Suppressor macrophage treated with lipopolysaccharide for 1 hour (primary cell): ENCODE measurements at places on chromosomes 5 and 9.

GRCh38 chr5:73735032-73735734 lies 109.2 kb downstream of the ARHGEF28 start:
- no peak for DNase-seq

GRCh38 chr5:157271740-157272271 lies 5.9 kb downstream of the CYFIP2 start:
- DNase-seq: no peak

DNA sequence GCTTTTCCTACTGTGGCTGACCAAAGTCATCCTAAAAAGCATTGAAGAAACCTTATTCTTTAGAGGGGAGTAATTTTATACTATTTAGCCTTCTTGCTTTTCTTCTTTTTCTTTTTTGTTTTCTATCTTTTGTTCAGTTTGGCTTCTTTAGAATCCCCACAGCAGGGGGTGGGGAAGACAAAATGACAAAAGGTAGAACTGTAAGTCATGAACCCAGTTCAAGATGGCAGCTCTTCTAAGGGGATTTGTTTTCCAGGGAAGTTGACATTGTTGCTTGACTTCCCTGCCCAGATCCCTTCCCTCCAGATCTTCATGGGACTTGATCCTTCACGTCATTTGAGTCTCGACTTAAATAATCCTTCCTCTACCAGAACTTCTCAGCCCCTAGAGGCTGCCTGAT lies 692.4 kb upstream of the DMAC1 start:
- DNase-seq: no peak

DNA sequence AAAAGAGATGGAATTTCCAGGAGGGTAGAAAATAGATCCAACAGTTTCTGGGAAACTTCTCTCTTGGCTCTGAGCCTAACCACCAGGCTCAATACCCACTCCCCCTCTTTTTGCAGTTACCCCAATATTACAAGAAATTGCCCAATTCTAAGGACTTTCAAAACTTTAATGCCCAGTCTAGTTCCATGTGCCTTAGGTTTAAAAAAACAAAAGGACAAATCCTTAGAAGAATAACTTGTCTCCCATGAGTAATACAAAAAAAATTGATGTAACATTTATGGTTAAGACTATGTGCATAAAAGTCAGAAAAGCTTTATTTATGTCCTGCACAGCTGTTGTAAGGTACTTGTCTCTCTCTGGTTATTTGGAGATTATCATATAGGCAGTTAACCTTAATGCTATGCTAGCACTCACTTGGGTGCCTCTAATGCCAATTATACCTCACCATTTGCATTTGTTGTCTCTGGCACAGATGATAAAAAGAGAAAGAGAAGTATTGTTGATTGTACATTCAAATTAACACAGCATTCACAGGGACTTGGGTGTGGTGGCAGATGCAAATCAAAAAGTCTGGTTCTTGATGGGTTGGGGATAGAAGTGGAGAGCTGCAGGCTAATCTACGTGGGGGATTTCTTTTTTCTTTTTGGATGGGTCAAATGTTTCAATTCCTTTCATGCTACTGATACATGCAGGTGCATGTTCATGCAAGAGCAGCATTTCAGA lies 159.4 kb downstream of the PIK3R1 start:
- DNase-seq: peak; percentile 30

GRCh38 chr9:3956899-3957298 lies 343.0 kb downstream of the GLIS3 start:
- DNase-seq: no peak

GRCh38 chr5:6632324-6632887 lies 438 bp downstream of the NSUN2 start:
- peak; percentile 49 for DNase-seq

DNA sequence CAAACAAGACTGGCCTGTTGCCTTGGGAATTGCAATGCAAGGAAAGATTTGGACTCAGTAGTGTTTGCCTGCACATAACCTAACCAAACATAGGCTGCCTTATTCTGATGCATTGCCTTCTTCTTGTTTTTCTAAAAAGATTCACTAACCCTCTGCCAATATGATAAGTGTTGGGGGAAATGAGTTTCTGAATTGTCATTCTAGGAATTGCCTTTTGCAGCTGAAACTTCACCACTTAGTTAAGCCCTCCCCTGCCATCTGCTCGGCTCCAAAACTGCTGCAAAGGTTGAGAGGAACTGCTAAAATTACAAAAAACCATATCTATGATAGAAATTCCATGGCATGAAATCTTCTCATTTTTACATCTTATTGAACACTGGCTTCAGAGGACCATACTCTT lies 41.6 kb upstream of the SPATA31D4 start:
- DNase-seq: no peak

GRCh38 chr9:84239343-84239742 lies 101.2 kb downstream of the SLC28A3 start:
- DNase-seq: no peak

DNA sequence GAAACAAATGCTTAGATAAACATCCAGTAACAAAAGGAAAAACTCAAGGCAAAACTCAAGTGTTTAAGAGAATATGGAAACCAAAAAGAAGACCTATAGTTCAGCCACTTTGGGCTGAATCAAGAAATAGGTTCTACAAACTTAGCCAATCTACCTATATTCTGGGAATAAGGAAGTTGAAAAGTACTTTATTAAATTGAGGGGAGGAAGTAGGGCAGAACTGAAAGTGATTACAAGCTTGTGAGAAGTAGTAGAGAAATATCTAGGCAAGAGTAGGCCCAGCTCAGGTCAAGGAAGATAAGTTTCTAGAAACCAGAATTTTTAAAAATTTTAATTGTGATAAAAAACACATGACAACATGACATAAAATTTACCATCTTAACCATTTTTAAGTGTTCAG lies 384.8 kb upstream of the PCSK5 start:
- peak; percentile 33 for DNase-seq

GRCh38 chr9:97961361-97961760 lies 21.8 kb upstream of the ANP32B start:
- DNase-seq: no peak

- DNase-seq: no peak
Observed at GRCh38 chr5:65506961-65507360, 25.2 kb upstream of the ADAMTS6 start.

DNA sequence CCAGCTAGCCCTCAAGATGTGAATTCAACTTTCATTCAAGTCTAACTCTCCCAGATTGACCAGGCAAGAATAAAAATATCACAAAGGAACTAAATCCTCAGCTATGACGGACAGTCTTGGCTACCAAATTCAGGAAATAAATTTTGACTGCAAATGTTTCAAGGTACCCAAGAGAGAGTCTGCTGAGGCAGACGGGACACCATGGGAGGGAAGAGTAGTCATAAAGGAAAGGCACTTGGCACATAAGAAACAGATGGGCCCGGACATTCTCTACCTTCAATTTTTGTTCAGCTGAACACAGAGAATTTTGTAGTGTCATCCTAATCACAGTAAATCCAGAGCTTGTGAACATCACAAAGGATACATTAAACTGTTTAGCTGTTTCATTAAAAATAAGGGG lies 390.0 kb downstream of the DTWD2 start:
- DNase-seq: no peak

GRCh38 chr5:165560648-165561047 lies 2055.2 kb downstream of the MAT2B start:
- DNase-seq: no peak

GRCh38 chr5:103092676-103093075 lies 27.3 kb downstream of the GIN1 start:
- no peak for DNase-seq

GRCh38 chr9:120336753-120337090 lies 243.2 kb downstream of the CDK5RAP2 start:
- no peak for DNase-seq

GRCh38 chr9:86971742-86972141 lies 24.4 kb upstream of the GAS1 start:
- no peak for DNase-seq
